ENCODE measurements at places on chromosomes 12 and 14.

- DNase-seq = no peak
These were observed 170.8 kb downstream of the TMX1 start for GRCh38 chr14:51410897-51411296.

GRCh38 chr12:102522768-102523167 is 42.4 kb upstream of the IGF1 start:
- no peak for DNase-seq

DNA sequence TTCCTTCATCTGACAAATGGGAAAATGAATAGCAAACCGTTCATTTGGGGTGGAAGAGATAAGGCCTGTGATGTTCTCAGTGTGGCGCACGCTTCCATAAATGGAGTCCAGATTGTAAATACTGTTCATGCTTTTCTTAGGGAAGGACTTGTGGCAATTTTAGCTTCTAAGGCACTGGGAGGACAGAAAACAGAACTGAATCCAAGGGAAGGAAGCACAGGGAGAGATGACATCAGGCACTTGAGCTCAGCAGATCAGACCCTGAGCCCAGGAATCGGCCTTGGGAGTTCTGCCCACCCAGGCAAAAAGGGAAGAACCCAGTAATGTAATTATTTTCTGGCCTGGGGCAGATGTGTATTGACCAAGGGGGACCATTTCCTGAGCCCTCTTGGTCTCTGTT is 7.2 kb upstream of the SH2B3 start:
- DNase-seq = no peak

DNA sequence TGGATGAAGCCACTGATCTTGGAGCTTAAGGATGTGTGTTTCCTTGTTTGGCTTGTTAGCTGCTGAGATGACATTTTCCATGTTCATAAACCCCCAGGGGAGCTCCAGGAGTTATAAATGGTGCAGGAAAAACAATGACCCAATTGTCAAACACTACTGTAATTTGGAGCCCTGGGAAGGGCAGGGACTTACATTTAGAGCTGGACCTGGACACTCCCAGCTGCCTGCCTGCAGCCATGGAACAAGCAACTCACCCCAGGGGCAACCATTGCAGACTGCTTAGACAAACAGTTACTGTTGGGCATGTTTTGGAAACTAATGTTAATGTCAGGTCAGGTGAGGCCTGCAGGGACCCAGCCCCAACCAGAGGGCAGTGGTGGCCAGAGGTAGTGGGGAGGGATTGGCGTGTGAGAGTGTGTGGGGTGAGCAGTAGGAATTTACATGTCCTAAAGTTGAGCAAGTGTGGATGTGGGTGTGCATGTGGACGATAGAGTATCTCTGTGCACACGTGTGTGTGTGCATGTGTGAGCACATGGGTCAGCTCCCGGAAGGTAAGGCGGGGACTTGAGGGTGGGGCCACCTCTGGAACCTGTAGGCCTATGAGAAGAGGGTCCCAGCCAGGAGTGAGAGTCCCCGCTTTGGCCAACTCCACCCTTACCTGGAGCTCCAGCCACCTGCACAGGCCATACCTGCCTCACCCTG is 86.4 kb upstream of the NOS1 start:
- DNase-seq = no peak

GRCh38 chr12:103880299-103881142 is 39.5 kb upstream of the NT5DC3 start:
- DNase-seq = no peak

GRCh38 chr12:34368079-34368478 is 345.8 kb downstream of the ALG10 start:
- DNase-seq = no peak

DNA sequence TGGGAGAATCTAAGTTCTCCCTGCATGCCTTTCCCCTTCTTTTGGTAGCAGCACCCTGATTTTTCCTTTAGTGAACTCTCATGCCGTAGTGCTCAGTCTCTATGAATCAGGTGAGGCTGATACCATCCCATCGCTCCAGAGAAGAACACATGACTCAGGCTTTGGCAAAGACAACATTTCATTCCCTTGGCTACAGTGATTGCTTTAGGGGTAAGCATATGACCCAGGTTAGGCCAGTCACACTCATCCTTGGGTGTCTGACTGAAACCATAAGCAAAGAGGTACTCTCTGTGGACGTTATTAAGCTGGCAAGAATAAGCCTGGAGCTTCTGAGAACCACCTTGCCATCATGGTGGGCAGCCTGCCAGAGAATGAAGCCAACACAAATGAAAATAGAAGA is 141.8 kb downstream of the MYRFL start:
- no peak for DNase-seq

- peak; percentile 72 for DNase-seq
These were observed 134.6 kb upstream of the EVL start for GRCh38 chr14:99930420-99931274.

- no peak for DNase-seq
These were observed 15.1 kb upstream of the DUSP16 start for GRCh38 chr12:12577786-12578185.

GRCh38 chr14:90511795-90512328 is 115.0 kb downstream of the CALM1 start:
- no peak for DNase-seq

DNA sequence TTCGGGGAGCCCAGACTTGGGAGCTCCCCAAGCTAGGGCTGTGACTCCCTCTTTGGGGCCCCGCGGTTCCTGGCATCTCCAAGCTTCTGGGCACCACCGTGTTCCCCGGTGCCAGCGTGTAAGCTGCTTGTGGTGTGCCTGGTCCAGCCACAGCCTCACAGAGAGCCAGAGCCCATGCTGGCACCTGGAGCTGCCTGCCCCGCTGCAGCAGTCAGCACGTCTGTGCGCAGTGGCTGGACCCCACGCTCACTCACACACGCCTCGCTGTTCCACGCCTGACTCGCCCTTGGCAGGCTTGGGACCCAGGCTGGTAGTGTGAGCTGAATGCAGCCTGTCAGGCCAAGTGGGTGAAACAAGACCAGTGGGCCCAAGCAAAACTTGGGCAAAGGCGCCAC is 34.5 kb downstream of the APAF1 start:
- DNase-seq = no peak

DNA sequence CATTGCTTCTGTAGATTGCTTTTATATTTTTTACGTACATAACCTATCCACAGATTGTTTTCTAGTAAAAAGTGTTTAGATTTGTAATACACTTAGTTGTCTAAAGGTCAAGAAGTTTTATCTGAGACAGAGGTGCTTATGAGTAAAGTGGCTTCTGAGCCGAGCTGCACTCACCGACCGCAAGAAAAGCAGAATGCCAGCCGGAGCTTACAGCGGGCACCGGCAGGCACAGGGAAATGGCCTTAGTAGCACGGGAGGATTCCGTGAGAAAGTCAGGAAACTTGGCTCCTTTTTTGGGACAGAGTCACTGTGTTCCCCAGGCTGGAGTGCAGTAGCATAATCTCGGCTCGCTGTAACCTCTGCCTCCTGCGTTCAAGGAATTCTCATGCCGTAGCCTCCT is 29.8 kb downstream of the PIWIL1 start:
- no peak for DNase-seq

DNA sequence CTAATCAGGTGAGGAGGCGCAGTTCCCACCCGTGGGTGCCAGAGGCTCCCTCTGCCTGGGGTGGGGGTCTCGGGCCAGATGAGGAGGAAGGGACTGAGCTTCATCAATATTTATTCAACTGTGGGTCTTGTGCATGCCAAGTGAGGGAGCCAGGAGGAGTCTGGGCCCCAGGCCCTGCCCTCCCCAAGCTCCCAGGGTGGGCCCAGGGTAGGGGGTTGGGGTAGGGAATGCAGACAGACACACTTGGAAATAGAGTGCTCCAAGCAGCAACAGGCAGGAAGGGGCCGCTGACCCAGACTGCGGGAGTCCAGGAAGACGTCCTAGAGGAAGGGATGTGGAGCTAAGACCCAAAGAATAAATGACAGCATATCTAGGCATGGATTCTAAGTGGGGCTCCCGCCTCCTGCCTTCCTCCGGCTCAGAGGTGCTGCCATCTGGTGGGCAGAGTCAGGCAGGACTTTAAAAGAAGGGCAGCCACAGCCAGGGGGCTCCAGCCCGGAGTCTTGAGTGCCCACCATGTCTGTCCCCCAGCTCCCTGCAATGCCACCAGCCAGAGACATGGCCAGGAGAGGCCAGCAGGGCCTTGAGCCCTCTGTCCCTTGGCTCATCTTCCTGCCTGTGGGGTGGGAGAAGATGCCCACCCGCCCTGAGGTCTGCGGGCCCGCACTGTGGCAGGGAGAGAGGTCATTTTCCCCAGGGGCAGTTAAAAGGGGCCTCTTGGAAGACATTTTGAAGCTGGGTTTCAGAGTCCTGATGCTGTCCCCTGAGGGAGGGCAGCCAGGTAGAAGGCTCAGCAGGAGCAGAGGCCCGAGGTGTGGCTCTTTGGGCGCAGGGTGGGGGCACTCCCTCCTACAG is 70.1 kb downstream of the PHETA1 start:
- peak; percentile 5 for DNase-seq
